ENCODE measurements at places on chromosomes 13 and 19.

GRCh38 chr19:15532779-15533521 lies 24.6 kb downstream of the CYP4F22 start:
- no peak for DNase-seq

- no peak for DNase-seq
These were observed 14.0 kb downstream of the IRGC start for GRCh38 chr19:43729919-43730318.

DNA sequence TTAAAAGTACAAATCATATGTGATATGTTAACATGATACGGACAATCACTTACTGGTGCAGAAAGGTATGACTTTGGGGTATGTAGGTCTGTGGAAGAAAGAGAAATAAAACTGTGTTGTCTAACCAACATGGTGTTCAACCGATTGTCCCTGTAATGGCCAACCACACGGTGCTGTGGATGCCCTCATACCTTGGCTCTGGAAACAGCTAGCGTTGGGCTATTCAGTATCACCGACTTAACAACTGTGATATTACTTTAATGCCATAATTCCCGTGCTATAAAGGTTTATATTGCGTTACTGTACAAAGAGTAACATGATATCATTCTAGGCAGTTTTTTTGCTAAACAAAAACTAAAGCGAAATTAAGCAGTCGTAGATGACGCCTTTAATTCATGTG lies 448.3 kb downstream of the EFNB2 start:
- no peak for DNase-seq

DNA sequence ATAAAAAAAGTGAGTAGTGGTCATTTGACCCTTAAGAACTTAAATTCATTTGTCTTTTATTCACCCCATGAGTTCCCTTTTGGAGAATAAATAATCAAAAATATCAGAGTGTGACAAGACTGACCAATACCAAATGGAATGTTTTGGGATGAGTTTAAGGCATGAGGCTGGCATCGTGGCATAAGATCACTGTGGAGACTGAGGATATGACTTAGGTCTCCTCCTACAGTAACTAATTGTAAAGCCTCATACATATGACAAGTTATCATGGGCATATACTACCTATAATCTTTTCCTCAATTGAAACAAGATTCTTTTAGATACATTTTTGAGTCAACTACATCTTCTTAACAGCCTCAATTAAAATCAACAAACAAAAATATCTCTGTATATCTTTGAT lies 782.0 kb downstream of the SLITRK1 start:
- no peak for DNase-seq

DNA sequence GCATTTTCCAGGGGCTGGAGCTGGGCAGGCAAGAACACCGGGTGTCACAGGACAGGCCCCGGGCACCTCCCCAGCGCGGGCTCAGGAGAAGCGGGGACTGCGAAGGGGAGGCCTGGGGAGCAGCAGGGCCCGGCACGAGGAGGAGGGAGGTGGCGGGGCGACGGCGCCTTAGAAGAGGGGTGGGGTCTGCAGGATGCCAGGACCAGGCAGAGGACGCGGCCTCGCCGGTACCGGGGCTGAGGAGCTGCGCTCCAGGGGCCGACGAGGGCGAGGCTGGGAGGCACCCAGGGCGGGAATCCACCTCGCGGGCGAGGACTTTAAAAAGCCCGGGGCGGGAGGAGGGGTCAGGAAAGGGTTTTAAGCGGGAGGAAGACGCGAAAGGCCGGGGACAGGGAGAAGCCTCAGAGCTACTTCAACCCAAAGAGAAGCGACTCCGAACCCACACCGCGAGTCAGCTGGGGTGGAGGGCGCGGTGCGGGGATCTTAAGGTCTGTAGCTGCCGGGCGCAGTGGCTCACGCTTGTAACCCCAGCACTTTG lies 665 bp downstream of the ZNF347 start:
- no peak for DNase-seq

DNA sequence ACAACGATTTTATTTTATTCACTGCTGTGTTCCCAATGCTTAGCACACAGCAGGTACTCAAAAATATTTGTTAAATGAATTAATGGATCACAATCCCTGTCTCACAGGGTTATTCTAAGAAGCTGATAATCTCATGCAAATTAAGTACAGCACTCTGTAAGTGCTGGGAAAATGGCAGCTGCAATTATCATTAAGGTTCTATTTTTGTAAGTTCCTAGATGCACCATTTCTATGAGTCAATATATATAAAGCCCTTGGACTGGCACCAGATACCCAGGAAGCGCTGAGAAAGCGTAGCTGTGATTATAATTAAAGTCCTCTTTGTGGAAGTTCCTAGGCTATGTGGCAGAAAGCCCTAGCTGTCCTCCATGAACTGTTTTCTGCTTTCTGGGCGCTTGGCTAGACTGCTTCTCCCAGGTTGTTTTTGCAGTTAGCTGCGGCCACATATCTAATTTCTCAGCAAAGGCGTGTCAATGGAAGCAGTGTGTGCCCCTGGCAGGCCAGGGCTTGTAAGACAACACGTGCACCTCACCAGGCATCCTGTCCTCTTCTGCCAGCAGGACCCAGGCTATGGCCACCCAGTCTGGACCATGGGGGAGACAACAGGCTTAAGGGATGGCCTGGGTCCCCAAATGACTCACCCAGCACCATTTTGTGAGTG lies 5.2 kb upstream of the SRRM5 start:
- DNase-seq: peak; percentile 1

DNA sequence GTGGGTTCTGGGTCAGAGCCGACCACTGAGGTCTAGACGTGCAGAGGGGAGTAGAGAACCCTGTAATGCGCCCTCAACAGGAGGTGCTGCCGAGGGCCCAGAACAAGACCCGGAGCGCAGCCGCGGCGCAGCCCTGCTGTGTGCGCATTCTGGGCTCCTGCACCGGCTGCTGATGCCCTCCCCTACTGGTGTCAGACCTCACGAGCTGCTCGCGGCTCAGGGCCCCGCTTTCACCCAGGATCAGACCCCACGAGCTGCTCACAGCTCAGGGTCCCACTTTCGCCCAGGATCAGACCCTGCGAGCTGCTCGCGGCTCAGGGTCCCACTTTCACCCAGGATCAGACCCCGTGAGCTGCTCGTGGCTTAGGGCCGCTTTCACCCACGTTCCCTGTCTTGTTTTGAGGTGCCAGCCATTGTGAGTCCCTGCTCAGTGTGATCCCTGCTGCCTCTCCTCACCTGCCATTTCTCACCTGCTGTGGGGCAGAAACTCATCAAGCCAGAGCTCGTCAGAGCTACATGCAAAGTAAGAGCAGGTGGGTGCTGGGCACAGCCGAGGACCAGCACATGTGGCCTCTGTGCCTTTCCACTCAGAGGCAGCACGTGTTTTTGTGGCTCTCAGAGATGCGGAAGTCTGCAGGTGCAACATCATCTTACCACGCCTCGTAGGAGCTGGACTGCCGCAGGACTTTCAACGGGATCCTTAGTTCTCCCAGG lies 47.0 kb upstream of the C13orf46 start:
- no peak for DNase-seq

DNA sequence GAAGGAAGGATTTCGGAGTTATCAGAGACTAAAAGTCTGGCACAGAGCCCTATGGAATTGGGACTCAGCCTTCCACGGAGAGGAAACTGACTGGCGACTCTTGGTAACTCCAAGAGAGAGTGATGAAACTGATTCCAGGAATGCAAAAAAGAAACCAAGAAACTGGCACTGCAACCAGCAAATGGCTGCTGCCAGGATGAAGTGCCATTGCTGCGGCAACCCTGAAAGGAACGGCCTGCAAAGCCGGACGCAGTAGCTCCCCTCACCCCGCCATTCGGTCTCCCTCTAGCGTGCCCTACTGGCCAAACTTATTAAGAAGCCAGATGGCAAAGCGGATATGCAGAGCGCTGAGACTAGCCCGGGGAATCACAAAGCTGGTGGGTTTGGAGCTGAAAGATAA lies 236.0 kb downstream of the PCDH9 start:
- peak; percentile 46 for DNase-seq

- no peak for DNase-seq
These were observed 815.9 kb downstream of the SLITRK6 start for GRCh38 chr13:84983321-84983720.

DNA sequence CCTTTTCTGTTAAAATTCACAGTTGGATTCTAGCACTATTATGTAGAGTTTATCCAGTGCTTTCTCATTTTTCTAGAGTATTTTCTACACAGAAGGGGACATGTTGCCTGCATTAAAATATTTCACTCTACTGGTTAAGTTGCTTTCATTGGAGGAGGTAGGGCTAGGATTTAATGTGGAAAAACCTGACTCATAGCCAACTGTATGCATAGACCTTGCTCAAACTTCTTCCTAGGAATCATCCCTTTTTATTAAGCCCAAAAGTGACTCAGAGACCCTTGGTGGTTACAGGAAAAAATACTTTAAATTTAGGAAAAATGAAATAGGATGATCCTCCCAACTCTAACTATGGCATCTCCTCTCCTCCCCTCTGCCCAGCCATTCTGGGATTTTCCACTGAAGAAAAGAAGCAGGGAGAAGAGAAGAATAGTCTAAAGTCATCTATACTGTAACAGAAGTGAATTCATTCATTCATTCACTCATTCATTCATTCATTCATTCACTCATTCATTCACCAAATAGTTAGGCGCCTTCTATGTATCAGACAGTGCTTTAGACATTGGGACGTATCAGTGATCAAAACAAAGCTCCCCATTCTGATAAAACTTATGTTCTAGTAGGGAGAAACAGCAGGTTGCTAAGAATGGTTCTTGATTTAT lies 109.0 kb upstream of the HTR2A start:
- DNase-seq: no peak

- no peak for DNase-seq
These were observed 35.7 kb downstream of the LACC1 start for GRCh38 chr13:43915451-43915850.

DNA sequence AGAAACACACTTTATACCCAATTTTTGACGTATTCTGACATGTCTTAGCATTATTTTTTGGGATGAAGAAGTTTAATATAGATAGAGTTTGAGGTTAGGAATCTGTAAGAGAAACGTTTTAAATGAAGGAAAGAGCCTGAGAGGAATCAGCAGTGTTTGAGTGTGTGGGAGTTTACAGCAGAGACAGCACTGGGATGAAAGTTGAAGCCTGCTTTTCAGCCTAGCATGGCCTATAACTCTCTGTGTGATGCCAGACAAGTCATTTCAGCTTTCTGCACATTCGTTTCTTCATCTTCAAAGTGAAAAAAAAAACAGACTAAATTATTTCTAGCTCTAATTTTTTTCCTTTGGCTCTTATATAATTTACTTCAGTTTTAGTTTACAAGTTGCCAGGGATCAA lies 177.1 kb downstream of the RGCC start:
- DNase-seq: no peak

- no peak for DNase-seq
These were observed 23.7 kb downstream of the RCN3 start for GRCh38 chr19:49551531-49551930.

DNA sequence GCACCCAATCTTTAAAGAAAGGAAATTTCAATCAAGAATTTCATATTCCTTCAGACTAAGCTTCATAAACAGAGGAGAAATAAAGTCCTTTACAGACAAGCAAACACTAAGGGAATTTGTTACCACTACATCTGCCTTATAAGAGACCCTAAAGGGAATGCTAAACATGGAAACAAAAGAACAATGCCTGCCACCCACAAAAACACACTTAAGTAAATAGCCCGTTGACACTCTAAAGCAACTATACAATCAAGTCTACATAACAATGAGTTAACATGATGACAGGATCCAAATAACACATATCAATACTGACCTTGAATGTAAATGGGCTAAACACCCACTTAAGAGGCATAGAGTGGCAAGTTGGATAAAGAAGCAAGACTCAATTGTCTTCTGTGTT lies 1056.9 kb upstream of the ATXN8OS start:
- no peak for DNase-seq

- DNase-seq: no peak
These were observed 9.4 kb downstream of the SETDB2 start for GRCh38 chr13:49453465-49453864.

All from hypothalamus (tissue), 51 donors.